H7 (cell line): ENCODE measurements at places on chromosomes 2 and 18. TPM values are rescaled to one million over a fixed set of nuclear protein-coding genes. Genes with fewer than 3 reads are reported as not detected.

SLC66A3 gene
- total RNA-seq: 16.1 and 21.1 TPM in 2 replicates

SERPINB7 gene
- not detected in 2 replicates for total RNA-seq

DLGAP1 gene
- total RNA-seq: 10.1 and 21.7 TPM in 2 replicates

TPO gene
- not detected in 2 replicates for total RNA-seq

UGT1A3 gene
- not detected in 2 replicates for total RNA-seq

ASTL gene
- total RNA-seq: not detected in 2 replicates
